Heart left ventricle (tissue), 16 donors: ENCODE measurements at places on chromosomes 5 and 9. TPM values are rescaled to one million over a fixed set of nuclear protein-coding genes. Genes with fewer than 3 reads are reported as not detected.
A peak's percentile ranks its signal among the peaks of the same experiment; 100 is the strongest.

CMYA5 gene
- total RNA-seq, result 969 TPM

KIF12 gene
- not detected for total RNA-seq

IL9 gene
- not detected for total RNA-seq

EPB41L4A gene
- total RNA-seq, result 34.5 TPM

ZNF608 gene
- 20.1 TPM for total RNA-seq

CCL19 gene
- total RNA-seq, result not detected

LRRC70 gene
- total RNA-seq, result 0.37 TPM

F12 gene
- total RNA-seq, result not detected

COL15A1 gene
- 24.1 TPM for total RNA-seq

DNA sequence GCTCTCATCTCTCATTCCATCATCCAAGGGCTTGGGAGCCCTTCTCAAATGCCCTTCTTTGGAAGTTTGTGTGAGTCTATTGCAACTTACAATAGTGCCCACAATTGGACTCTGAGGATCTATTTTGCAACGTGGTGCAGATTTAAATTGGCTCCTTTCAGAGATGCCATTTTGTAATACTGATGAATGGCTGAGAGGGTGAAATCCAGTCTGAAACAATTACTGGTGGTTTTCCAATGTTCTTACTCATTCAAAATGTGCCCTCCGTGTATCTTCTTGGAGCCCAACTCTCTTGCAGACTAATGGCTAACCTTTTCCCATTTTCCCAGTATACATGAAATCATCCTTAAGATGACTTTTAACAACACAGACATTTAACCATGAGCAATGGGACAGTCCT is 6.1 kb downstream of the ZNF462 start:
- peak overlapping the region; percentile 69 for H3K27ac ChIP-seq
- no peak for DNase-seq
- peaks cover 29% of the 10 kb centered on the region for H3K4me1 ChIP-seq
- no peaks in the 10 kb centered on the region for H3K36me3 ChIP-seq
- no peak overlapping the region for H3K4me3 ChIP-seq

- H3K4me1 ChIP-seq, result peaks cover 3% of the 10 kb centered on the region
- no peaks in the 10 kb centered on the region for H3K36me3 ChIP-seq
- no peak overlapping the region for H3K4me3 ChIP-seq
- no peaks in the 10 kb centered on the region for H3K27me3 ChIP-seq
These were observed 9.4 kb downstream of the SCGB3A2 start for GRCh38 chr5:147887930-147888329.

- no peaks in the 10 kb centered on the region for H3K27me3 ChIP-seq
- H3K36me3 ChIP-seq, result no peaks in the 10 kb centered on the region
- no peaks in the 10 kb centered on the region for H3K4me1 ChIP-seq
- H3K4me3 ChIP-seq, result no peak overlapping the region
These were observed 243.5 kb downstream of the MAT2B start for GRCh38 chr5:163748934-163749333.

GRCh38 chr9:127968700-127969383 is 11.9 kb downstream of the EEIG1 start:
- DNase-seq, result peak; percentile 84
- no peak overlapping the region for H3K4me3 ChIP-seq
- H3K27ac ChIP-seq, result peak overlapping the region; percentile 68
- no peaks in the 10 kb centered on the region for H3K36me3 ChIP-seq
- peaks cover 94% of the 10 kb centered on the region for H3K4me1 ChIP-seq

DNA sequence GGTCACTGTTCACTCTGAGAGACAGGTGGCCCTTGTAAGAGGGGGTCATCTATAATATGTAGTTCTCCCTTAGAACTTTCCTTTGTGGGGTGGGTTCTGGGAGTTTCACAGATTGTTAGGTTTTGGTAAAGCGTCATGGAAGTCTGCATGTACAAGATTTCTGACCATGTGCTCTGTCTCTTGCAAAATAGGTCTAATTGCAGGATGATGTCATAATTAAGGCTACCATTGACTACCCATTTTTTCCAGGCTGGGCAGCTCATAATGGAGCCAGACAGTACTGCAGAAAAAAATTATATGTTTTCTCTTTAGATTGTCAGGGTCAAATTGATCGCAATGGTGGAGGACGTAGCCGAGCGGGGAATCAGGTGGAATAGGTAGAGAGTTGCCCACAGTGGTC is 3.7 kb upstream of the GM2A start:
- no peak overlapping the region for H3K4me3 ChIP-seq
- no peaks in the 10 kb centered on the region for H3K27me3 ChIP-seq
- H3K27ac ChIP-seq, result no peak overlapping the region
- H3K4me1 ChIP-seq, result peaks cover 12% of the 10 kb centered on the region

GRCh38 chr9:93197670-93198069 is 13.7 kb downstream of the WNK2 start:
- H3K36me3 ChIP-seq, result no peaks in the 10 kb centered on the region
- H3K4me1 ChIP-seq, result peaks cover 83% of the 10 kb centered on the region
- DNase-seq, result no peak
- H3K27me3 ChIP-seq, result no peaks in the 10 kb centered on the region
- peak overlapping the region; percentile 62 for H3K27ac ChIP-seq

- DNase-seq, result no peak
- H3K4me3 ChIP-seq, result no peak overlapping the region
- no peaks in the 10 kb centered on the region for H3K4me1 ChIP-seq
- H3K27ac ChIP-seq, result no peak overlapping the region
- H3K27me3 ChIP-seq, result no peaks in the 10 kb centered on the region
These were observed 421.7 kb downstream of the CDK5RAP2 start for GRCh38 chr9:120158221-120158620.

DNA sequence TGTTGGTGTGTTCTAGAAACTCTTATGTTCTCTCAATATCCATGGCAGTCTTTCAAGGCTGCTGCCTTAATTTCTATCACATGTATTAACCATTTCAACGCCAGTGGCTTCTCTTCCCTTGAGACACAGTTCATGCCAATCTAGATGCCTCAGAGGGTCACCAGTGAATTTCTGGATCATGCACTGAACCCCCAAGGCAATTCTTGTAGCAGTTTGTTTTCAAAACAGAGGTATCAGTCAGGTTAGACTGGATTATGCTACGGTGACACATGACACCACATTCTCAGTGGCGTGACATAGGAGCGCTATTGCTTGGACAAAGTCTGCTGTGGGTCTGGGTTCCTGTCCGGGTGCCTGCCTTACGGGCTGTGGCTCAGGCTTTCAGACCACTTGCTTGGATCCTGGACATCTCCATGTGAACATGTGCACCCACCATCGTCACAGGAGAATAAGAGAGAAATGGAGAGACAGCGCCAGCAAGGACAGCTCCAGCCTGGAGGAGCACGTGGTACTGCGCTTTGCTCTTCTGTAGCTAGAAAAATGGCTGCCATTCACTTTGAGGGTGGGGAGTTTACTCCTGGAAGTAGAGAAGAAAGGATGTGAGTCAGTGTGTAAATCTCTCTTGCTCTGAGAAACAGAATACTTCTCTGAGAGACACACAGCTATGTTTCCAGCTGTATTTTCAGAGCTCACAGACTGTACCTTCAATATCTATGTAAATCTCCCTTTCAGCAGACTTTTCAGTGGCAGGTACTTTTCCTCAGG is 329.3 kb upstream of the ADCY2 start:
- no peak overlapping the region for H3K4me3 ChIP-seq
- no peak overlapping the region for H3K27ac ChIP-seq
- H3K27me3 ChIP-seq, result no peaks in the 10 kb centered on the region
- no peaks in the 10 kb centered on the region for H3K36me3 ChIP-seq

- no peaks in the 10 kb centered on the region for H3K27me3 ChIP-seq
- H3K36me3 ChIP-seq, result no peaks in the 10 kb centered on the region
- no peak overlapping the region for H3K27ac ChIP-seq
- no peak for DNase-seq
These were observed 599.0 kb downstream of the TLR4 start for GRCh38 chr9:118303216-118303615.

- H3K4me3 ChIP-seq, result no peak overlapping the region
- H3K36me3 ChIP-seq, result no peaks in the 10 kb centered on the region
- H3K27ac ChIP-seq, result no peak overlapping the region
- H3K27me3 ChIP-seq, result no peaks in the 10 kb centered on the region
- no peak for DNase-seq
These were observed 130.5 kb downstream of the CETN3 start for GRCh38 chr5:90279091-90279490.

DNA sequence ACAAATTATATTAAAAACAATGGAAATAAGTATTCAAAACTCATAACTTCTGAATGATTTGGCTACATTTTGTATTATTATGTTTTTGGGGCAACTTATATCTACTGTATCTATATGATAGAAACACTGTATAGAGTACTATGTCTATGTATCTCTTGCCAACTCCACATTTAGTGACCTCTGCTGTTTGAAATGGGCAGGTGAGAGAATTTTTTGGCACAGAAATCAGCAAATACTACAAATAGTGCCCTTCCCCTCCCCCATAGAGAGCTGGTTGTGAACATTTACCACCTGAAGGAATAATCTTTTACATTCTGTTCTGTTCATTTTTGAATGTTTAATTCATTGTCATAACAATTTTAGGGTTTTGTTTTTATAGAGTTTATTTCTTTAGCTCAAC is 545.3 kb downstream of the PDE4D start:
- no peak for DNase-seq
- no peak overlapping the region for H3K4me3 ChIP-seq
- H3K36me3 ChIP-seq, result no peaks in the 10 kb centered on the region
- no peaks in the 10 kb centered on the region for H3K27me3 ChIP-seq

DNA sequence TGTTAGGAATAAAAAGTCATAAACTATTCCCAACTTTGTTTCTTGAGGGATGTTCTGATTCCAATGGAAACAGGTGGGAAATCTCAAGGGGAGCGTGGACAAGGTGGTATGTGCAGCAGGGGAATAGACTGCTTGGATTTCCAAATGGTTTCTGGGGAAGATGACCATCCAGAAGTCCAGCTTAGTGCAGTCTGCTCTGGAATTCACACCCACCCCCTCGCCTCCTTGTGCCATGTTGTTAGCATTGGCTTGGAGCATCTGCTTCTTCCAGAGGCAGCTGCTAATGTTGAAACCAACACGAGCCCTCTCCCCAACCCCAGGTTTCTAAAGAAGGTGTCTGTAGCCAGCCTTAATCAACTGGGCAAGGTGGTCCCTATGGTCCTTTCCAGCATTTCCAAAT is 90.9 kb downstream of the PDE6A start:
- no peak overlapping the region for H3K4me3 ChIP-seq
- peaks cover 37% of the 10 kb centered on the region for H3K36me3 ChIP-seq
- DNase-seq, result no peak
- H3K27me3 ChIP-seq, result no peaks in the 10 kb centered on the region
- H3K27ac ChIP-seq, result no peak overlapping the region
- H3K4me1 ChIP-seq, result peaks cover 20% of the 10 kb centered on the region
